GM12891 (cell line): ENCODE measurements at places on chromosomes 4 and X.

DNA sequence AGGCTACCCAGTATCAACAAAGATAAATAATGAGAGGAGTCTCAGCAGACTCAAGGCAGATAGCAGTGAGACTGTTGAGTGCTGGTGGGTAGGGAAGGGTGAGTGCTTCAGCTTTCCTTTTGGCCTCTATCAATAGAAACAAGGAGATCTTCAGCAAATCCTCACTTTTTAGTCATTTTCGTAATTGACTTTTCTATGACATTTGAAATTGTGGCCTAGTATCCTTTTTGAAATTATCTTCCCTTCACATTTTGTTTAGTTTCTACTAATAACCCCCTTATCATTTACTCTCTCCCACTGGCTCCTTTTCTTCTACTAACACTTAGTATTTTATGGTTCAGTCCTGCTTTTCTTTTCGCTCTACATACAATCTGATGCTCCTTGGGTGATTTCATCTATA is 44.9 kb downstream of the LIN54 start:
- DNase-seq, result no peak

GRCh38 chr4:155543126-155543765 is 123.4 kb upstream of the GUCY1A1 start:
- DNase-seq, result no peak

GRCh38 chr4:140944199-140944515 is 188.0 kb upstream of the TBC1D9 start:
- no peak for DNase-seq

- no peak for DNase-seq
Measured at GRCh38 chrX:45709381-45709780, 508.7 kb upstream of the DIPK2B start.

GRCh38 chrX:41828826-41829225 is 94.5 kb downstream of the CASK start:
- no peak for DNase-seq
